RPMI7951 (cell line): ENCODE measurements at places on chromosomes 16 and 17. TPM values are rescaled to one million over a fixed set of nuclear protein-coding genes. Genes with fewer than 3 reads are reported as not detected.

Gene OTOA
- not detected in 2 replicates for total RNA-seq

Gene PYDC1
- not detected in 2 replicates for total RNA-seq

DNA sequence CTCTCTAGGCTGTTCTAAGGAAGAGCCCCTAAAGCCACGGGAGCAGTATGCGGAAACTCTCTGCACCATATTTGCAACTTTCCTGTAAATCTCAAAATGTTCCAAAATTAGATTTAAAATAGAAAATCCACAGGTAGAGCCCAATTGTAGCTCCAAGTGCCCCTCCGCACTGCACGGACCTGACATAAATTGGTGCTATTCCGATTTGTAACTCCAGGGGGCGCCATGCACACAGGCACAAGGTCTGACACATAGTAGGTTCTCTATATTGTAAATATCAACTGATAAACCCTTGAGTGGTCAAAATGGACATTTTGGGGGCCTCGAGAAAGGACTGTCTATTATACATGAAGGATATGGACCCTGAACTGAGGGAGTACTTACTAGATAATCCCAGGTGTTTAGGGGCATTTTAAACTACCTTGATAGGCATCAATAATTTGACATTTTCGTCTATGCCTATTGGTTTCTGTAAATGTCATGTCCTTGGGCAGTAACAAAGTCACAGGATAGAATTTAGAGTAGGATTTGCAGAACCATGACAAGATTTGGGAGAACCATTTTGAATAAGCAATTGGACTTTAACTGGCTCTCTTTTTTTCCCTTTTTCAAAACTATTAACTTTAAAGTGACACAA lies 36.6 kb upstream of the TMEM132E start:
- peak; percentile 14 for DNase-seq

GRCh38 chr17:55269894-55270293 lies 5.1 kb downstream of the HLF start:
- DNase-seq, result no peak

DNA sequence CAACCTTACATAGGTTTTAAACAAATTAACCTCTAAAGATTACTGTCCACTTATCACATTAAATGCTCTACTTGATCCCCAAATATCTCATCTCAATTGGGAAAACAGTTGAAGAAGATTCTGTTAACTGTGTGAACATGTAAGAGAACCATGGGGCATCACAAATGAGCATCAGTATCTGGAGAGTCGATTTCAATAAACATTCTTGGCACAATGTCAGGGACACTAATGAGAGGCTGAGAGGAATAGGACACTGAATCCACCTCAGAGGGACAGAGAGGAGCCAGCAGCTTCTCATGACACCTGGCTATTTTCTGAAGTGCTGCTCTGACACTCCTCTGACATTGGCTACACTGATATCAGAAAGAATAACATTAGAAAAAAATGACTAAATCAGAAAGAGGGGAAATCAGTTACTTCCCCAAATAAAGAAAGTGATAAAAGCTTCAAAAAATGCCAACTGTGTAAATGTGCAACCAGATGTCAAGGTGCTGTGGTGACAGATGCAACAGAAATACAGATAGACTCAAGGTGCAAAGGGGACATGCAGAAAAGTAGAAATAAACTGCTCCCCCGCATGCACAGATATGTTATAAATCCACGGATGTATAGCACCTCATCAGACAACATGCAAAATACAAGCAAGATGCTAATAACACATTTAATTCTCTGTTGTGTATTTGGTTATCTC lies 67.4 kb downstream of the SNX11 start:
- no peak for DNase-seq

- no peak for DNase-seq
These were observed 11.1 kb downstream of the HROB start for GRCh38 chr17:44152875-44153274.

Gene BCO1
- not detected in 2 replicates for total RNA-seq

Gene CD68
- total RNA-seq, result 35.3 and 44.1 TPM in 2 replicates

DNA sequence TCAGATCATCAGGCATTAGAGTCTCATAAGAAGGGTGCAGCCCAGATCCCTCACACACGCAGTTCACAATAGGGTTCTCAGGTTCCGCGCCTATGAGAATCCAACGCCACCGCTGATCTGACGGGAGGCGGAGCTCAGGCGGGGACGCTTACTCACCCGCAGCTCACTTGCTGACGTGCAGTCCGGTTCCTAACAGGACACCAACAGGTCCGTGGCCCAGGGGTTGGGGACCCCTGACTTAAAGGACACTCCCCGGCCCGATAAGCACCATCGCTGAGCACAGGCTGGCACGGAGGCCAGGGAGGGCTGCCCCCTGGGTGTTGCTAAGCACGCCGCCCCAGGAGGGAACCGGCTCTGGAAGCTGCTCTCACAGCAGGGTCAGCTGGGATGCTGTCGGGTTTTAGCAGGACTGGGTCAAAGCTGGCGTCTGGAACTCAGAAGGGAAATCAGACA lies 30.1 kb upstream of the BAHCC1 start:
- no peak for DNase-seq

DNA sequence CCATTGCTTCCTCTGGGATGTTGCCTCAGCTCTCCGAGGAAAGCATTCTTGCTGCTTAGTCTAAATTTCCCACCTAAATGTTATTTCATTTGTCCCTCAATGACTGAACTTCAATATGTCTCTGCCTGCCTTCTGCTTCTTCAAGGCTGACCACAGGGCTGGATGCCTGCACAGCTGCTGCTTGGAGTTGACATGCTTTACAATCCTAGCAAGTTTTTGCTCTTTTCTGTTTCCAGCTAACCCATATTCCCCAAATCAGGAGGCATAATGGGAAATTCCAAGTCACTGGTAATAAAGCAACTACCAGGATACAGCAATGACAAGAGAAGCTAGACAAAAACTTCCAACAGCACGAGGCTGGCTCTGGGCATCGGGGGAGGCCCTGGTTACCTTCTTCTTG lies 48.9 kb downstream of the GTF3C1 start:
- DNase-seq, result no peak

GRCh38 chr17:12877953-12878669 lies 88.8 kb downstream of the ARHGAP44 start:
- DNase-seq, result no peak

Gene BOLA2
- 19.3 and 23.2 TPM in 2 replicates for total RNA-seq

Gene SLC12A4
- 23.6 and 37.0 TPM in 2 replicates for total RNA-seq

GRCh38 chr17:60107526-60108257 lies 29.0 kb upstream of the HEATR6 start:
- DNase-seq, result peak; percentile 71

Gene AATK
- not detected in 2 replicates for total RNA-seq

- DNase-seq, result no peak
These were observed 33.3 kb upstream of the MGAT5B start for GRCh38 chr17:76834870-76835269.

- DNase-seq, result no peak
These were observed 206.8 kb downstream of the CA10 start for GRCh38 chr17:51951741-51952140.

DNA sequence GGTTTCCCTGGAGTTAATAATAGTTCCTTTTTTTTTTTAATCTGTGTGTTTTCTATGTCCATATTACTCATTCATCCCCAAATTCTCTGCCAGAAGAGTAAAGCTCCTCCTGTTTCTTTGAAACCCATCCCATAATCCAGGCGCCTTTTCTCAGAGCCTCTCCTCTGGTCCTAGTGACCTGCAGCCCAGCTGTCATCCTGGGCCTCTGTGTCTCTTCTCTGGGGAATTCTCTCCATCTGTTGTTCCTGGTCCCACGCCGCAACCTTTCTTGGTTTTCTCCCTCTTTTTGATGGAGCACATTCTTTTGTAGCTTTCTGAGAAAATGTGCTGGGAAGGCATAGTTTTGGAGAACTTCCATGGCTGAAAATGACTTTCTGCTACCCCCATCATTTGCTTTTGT lies 10.2 kb downstream of the KATNB1 start:
- no peak for DNase-seq

DNA sequence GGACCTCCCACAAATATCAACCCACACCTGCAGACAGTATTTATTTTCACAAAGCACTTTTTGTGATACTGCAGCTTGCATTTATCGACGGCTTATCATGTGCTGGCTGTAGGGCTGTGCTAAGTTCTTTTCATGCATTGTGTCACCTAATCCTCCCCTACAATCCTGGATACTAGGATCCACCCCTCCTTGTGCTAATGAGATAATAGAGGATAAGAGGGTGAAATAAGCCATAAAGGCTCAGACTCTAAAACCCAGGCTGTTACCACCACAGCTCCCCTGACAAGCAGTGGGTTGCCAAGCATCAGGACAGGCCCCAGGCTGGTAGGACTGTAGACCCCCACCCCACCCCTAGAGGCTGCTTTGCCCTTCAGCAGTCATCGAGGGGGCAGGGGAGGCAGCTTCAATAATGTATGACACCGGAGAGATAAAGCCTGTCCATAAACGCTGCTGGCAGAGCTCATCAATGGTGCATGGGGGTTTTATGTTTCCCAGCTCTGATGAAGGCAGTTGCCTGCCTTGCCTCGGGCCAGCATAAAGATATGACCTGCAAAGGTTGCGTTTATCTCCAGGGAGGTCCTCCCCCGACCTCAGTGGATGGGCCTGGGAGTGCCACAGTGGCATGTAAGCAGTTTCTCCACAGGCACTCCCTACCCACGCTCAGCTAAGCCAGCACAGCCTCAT lies 73.9 kb upstream of the C16orf82 start:
- DNase-seq, result no peak

GRCh38 chr17:62696726-62697490 lies 69.4 kb downstream of the MRC2 start:
- DNase-seq, result no peak

GRCh38 chr16:65024767-65025178 lies 97.1 kb downstream of the CDH11 start:
- DNase-seq, result no peak

Gene ZFP3
- 0.36 and 0.39 TPM in 2 replicates for total RNA-seq

Gene CIITA
- total RNA-seq, result 0.12 and 0.49 TPM in 2 replicates

GRCh38 chr17:57442401-57442823 lies 186.1 kb downstream of the MSI2 start:
- DNase-seq, result peak; percentile 45

DNA sequence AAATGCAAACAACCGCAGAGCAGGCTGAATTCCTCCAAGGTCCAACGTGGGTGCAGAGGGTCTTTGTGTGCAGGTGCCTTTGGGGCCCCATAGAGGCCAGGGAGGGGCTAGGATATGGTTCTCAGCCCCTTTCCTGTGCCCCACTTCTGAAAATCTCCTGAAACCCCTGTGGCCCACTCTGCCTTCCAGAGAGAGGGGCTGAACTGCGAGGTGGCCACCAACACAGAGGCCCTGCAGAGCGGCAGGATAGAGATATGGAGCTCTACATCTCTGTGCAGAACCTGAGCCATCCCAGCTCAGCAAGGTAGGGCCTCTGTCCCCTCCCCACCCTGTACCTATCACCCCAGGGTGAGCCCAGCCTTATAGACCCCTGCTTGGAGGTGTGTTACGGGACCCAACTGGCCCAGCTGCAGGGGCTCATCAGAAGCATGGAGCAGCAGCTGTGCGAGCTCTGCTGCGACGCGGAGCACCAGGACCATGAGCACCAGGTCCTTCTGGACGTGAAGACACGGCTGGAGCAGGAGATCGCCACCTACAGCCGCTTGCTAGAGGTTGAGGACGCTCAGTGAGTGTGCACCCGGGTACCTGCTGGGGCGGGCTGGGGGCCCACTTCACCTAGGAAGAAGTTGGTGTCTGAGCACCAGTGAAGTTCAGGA lies 5.5 kb downstream of the USP6 start:
- DNase-seq, result no peak

DNA sequence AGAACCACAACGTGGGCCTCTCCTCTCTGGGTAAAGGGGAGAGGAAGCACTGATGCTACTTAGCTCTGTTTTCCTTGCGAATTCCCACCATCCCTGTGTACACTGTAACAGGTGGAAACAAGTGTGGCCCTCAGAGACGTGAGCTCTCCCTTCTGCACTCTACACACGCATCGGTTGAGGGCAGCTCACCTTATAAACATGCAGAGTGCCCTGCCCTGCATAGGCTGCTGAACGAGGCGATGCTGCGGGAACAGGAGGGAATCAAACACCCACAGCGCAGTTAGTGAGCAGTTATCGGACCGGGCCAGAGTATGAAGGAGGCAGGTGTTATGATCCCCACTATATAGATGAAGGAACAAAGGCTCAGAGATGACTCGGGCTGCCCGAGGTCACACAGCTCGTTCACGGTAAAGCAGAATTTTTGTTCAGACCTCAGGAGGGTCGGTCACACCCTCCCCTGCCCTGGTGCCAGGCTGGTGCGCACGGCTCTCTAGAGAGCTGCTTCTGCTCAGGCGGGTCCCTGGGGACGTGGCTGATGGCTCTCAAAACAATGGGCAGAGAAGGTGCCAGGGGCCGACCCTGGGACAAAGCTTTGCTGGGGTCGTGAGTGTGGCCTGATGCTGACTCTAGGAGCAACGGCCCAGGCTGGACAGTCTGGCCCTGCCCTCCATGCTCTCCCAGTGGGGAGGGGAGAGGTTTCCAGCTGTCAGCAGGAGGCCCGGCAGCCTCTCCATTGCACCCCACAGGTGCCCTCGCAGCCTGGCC lies 68.5 kb downstream of the RPH3AL start:
- no peak for DNase-seq

DNA sequence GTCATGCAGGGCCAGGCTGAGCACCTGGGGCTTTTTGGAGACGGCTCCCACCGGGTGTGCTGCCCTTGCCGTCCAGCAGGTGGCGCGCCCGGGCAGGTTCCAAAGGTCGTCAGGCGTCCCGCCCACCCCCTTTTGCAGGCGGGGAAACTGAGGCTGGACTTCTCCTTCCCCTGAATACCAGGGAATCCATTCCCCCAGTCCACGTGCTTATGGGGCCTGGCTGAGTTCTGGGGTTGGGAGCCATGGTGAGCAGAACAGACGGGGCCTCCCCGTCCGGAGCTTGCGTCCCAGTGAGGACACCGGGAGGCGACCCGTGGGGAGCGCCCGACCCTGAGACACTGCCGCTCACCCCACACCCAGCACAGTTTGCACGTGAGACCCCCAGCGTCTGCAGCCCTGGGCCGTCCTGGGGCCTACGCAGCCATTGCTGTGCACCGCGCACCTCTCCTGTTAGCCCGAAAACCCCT lies 51.8 kb upstream of the JPH3 start:
- DNase-seq, result no peak

- no peak for DNase-seq
These were observed 217.0 kb downstream of the CDH13 start for GRCh38 chr16:82843606-82844271.
